ENCODE measurements at places on chromosomes 3 and 15.

GRCh38 chr15:101088271-101088670, 163.6 kb downstream of the CHSY1 start:
- no peak for DNase-seq

- no peak for DNase-seq
Observed at GRCh38 chr15:57015897-57016296, 97.5 kb downstream of the TCF12 start.

- DNase-seq: no peak
Observed at GRCh38 chr15:77744398-77744797, 111.7 kb upstream of the LINGO1 start.

DNA sequence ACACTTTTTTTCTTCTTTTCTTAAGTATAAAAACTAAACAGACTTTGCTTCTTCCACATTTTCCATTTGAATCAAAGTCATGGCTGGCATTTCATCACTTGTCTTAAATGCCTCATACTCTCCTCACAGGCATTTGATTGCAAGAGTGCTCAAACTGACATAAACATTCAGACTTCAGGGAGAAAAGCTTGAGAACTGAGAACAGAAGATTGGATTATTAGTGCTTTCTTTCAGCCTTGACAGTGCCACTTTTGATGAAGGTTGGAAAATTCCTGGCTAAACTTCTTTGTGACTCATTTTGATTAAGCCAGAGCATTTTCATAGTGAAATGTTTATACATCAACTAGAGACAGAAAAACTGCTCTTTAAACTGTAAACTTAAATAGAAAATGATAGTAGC, 544.4 kb downstream of the DIPK2A start:
- DNase-seq: no peak

GRCh38 chr3:99901200-99901926, 83.7 kb downstream of the CMSS1 start:
- no peak for DNase-seq

DNA sequence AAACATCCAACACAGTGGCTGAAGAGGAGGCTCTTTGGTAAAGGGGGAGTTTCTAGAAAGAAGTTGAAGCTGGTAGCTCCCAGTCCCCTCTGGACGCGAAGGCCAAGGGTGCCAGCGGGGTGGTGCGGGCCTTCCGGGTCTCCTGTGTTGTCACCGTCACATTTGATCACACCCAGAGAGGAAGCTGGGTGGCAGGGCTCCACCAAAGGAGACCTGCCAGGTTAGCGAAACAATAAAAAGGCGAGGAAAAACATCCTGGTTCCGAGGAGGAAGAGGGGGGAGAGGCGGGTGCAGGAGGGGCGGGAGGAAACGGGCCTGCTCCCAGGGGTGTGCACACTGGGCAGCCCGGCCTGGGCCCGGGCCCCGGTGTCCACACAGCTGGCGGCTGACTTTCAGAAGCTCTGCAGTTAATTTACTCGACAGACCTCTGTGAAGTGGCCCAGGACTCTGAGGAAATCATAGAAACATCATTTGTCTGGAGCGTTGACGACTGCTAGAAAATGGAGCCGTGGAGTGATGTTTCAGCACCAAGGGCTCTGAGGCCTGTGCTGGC, 12.1 kb downstream of the HEG1 start:
- DNase-seq: no peak

DNA sequence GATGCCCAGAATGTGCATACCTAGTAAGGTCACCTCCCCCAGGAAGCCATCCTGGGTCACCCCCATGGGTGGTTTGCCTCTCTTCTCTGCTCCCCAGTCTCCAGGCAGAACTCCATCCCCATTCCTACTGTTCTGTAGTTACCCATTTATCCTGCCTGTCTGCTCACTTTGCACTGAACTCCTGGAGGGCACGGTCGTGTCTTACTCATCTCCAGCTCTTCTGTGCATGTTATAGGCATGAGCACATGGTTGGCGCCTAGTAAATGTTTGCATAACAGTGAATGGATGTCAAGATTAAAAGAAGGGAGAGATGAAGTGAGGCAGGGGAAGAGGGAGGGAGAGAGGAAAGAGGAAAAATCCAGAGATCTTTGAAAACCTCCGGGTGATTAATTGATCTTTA, 208.4 kb upstream of the TRIM42 start:
- no peak for DNase-seq

DNA sequence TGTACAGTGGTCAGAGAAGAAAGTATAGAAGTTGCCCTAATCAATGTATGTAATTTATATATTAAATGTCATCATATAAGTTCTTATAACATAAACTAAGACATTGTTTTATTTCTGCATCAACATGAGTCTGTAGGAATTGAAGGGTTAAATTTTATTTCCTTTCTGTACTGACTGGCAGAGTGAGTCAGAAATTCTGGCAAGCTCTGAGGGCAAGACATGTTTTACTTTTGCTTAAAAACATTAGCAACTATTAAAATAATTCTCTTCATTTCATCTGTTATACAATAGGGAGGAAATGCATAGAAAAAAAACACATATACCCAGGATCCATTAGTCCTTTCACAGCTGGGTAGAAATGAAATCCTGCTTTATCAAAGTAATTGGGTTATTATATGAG, 171.4 kb upstream of the ALCAM start:
- DNase-seq: no peak

- no peak for DNase-seq
Observed at GRCh38 chr3:120169407-120169806, 75.2 kb upstream of the GSK3B start.

GRCh38 chr3:71131375-71132314, 451.9 kb downstream of the FOXP1 start:
- DNase-seq: no peak

DNA sequence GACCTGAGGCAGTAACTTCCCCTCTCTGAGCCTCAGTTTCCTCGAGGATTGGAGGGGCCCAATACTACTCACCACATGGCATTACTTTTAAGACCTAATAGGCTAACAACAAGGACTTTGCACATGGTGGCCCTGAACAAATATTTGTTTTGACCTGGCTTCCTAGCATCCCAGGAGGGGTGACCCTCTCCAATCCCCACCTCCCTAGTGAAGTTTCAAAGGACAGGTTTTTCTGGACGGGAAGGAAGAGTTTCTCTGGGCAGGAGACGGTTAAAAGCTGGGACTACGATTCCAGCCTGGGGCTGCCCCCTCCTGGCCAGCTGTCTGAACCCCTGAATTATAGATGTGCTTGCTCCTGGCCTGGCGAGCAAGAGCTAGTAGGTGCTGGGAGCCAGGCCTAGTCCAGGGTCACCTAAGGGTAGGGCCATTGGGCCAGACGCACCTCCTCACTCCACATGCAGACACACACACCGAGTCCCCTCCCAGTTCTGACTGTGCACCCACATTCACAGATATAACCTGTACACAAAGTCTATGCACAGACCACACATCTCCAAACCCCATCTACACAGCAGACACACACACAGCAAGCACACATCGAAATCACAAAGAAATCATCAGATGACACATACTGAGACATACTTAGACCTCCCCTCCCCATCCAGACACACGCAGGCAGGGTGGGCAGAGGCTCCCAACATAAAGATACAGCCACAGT, 2.7 kb upstream of the ISL2 start:
- DNase-seq: no peak

GRCh38 chr3:189975391-189975990, 145.2 kb downstream of the P3H2 start:
- DNase-seq: no peak

DNA sequence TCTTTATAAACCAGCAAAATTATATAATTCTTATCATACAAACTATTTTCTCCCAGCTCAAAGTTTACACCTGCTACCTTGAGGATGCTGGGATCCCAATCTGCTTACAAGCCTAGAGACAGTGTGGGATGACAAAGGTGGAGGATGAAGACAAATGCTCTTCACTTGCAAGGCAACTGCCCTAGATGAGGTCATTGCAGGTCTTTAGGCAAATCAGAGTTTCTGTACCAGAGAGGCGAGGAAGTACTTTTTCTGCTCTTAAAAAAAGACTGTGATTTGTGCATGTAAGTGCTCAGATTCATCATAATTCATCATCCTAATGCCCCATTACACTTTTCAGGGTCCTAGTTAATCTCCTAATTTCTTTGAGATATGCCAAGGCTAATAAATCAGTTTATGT, 376.1 kb downstream of the ZPLD1 start:
- DNase-seq: no peak

DNA sequence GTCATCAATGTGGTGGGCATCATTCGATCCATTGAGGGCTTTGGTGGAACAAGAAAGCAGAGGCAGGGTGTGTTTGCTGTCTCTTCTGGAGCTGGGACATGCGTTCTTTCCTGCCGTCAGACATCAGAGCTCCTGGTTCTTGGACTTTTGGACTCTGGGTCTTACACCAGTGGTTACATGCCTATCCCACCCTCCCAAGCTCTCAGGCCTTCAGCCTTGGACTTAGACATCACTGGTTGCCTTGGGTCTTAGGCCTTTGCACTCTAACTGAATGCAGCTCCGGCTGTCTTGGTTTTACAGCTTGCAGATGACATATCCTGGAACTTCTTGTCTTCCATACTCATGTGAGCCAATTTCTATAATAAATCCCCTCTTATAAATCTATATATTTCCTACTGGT, 8.1 kb upstream of the MASP1 start:
- no peak for DNase-seq

GRCh38 chr3:191030929-191031328, 168.1 kb upstream of the OSTN start:
- DNase-seq: no peak

DNA sequence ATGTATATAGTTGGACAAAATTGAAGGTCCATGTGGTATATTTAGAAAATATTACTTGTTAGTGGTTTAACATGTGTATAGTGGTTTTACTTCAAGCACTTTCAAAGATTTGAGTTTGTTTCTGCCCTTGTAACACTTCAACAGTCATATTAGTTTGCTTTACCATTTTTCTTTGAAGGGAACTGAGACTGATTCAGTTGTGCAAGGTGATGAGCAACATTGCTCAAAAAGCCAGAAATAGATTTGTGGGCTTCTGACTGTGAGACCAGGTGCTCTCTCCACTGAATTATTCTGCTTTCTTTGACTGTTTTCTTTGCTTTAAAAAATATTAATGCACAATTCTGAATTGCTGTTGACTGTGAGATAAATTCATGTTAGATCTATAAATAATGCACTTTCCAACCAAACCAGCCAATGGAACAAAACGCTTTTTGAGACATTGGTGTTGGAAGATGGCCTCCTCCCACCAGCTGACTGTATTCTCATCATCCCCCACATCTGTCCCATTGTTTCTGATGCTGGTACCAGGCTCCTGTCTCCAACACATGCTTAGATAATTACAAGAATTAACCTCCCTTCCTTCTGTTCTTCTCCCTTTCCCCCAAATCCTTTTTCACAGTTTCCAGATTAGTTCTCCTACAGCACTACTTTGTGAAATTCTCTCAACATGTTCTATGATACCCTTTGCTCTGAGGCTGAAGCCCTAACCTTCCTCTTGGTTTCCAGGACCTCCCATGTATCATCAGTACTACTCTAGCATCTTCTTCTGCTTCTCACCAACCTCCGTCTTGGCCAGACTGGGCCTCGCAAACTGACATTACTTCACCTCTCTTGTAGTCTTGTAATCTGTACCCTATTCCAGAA, 27.9 kb downstream of the PLCL2 start:
- no peak for DNase-seq

DNA sequence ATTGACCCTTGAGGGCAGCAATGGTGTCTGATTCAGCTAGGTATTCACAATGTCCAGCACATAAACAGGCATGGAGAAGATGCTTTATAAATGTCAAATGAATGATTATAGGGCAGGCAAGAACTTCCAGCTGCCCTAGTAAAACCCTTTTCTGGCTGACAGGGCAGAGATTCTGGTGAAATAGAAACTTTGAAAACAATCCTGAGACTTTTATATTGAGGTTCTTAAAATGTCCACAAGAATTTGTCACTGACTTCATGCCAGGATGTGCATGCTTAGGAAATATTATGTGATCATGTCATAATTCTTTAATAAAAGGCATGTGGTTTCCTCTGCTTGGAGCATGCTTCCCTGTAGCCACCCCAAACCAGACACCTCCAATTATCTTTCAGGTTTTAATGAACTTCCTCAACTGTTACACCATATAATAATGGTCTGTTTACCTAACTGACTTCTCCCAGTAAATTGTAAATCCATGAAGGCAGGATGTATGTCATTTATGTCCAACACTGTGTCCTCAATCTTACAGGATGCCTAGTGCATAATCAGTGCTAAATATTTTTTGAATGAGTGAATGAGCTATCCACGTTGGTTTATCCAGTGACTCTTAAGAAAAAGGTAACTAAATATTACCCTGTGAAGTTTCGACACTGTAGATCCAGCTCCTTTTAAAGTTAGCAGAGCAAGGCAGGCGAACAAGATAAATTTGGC, 43.4 kb upstream of the CLRN1 start:
- no peak for DNase-seq

- no peak for DNase-seq
Observed at GRCh38 chr15:65285291-65286068, 1.2 kb downstream of the PARP16 start.

DNA sequence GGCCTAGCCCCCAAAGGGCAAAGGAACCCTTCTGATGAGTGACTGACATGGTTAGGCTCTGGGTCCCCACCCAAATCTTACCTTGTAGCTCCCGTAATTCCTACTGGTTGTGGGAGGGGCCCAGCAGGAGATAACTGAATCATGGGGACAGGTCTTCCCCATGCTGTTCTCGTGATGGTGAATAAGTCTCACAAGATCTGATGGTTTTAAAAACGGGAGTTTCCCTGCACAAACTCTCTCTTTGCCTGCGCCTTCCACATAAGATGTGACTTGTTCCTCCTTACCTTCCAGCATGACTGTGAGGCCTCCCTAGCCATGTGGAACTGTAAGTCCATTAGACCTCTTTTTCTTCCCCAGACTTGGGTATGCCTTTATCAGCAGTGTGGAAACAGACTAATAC, 16.9 kb downstream of the TKT start:
- no peak for DNase-seq

GRCh38 chr3:186090901-186091300, 18.0 kb downstream of the ETV5 start:
- DNase-seq: no peak

DNA sequence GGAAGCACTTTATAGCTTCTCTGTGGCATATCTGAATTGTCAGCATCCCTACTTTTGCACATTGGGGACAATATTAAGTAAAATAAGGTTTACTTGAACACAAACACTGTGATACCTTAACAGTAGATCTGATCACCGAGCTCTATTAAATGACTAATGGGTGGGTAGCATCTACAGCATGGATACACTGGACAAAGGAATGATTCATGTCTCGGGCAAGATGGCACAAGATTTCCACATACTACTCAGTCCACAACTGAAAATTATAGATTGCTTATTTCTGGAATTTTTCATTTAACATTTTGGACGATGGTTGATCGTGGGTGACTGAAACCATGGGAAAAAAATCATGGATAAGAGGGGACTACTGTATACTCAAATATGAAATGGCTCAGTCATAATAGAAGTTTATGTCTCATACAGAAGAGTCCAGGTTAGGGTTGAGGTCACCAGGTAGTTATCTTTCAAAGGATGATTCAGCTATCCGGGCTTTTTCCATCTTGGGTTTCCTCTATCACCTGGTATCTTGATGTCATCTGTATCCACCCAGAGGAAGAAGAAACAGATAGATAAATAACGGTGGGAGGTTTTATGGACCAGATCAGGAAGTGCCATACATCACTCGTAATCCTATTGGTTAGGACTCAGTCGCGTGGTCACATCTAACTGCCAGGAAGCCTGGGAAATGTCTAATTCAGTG, 320.0 kb upstream of the RARB start:
- no peak for DNase-seq
